Activated CD4-positive, alpha-beta T cell treated with anti-CD3 and anti-CD28 coated beads, Interleukin-2, amount 50 U/mL, for 1 hour (primary cell): ENCODE measurements at places on chromosomes 16 and 17.

GRCh38 chr16:63361032-63361624 is 1324.9 kb upstream of the CDH8 start:
- no peak for DNase-seq

GRCh38 chr17:8746501-8747236 is 2.0 kb upstream of the CCDC42 start:
- DNase-seq = no peak

GRCh38 chr17:17201907-17202306 is 4.2 kb downstream of the PLD6 start:
- DNase-seq = no peak

DNA sequence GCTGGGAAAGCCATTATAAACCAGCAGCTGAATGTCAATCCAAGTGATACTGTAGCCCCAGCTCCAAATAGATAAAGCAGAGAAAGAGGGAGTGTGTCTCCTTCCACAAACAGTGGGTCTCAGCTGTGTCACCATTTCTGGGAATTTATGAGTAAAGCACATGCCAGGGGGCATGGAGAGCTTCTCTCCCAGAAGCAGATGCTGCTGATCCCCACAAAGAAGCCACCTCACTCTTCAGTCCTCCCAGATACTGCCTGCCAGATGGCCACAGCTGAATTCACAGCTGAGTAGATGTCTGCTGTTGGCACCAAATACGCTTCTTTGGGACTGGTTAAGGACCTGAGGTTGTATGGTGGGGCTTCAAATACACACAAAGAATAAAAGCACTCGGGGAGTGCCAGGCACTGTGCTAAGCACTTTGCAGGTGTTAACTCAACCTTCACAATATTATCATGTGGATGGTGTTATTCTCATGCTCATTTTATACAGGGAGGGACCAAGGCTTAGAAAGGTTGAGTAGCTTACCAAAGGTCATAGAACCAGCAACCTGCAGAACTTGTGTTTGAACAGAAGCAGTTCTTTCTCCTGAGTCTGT is 298.3 kb downstream of the CDH11 start:
- no peak for DNase-seq

GRCh38 chr16:53986793-53987192 is 282.8 kb downstream of the FTO start:
- no peak for DNase-seq

DNA sequence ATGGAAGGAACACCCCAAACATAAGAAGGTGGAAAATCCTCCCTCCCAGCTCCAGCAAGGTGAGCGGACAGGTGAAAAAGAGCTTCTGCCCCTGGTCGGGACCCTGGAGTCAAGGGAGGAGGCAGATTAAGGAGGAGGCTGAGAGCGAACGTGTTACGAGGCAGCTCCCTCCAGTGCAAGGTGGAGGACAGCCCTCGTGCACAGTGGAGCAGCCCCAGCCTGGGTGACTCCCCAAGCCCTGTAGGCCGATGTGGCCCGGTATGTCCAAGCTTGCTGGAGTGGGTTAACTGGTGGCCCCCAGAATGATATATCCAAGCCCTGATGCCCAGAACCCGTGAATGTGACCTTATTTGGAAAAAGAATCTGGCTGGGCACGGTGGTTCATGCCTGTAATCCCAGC is 15.5 kb upstream of the CRISPLD2 start:
- DNase-seq = no peak

DNA sequence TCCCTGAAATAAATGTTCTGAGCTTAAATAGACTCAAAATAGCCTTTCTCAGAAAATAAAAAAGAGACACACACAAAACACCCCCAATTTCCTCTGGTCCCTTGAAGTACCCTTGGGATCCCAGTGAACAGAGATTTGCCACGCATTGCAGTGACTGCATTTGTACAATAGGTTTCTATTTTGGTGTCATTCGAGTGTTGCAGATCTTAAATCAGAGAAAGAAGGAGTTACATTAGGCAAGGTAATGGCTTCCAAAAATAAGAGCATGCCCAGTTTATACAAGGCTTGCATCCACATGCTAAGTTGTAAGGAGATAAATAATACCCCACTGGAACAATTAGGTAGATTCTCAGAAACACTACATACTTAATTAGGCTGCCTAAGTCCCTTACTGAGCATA is 2.2 kb downstream of the TOX3 start:
- no peak for DNase-seq

GRCh38 chr17:7834542-7834956 is 532 bp downstream of the KDM6B start:
- peak; percentile 52 for DNase-seq
